Activated CD4-positive, alpha-beta T cell treated with anti-CD3 and anti-CD28 coated beads for 1 hour (primary cell): ENCODE measurements at places on chromosomes 12 and 14.

DNA sequence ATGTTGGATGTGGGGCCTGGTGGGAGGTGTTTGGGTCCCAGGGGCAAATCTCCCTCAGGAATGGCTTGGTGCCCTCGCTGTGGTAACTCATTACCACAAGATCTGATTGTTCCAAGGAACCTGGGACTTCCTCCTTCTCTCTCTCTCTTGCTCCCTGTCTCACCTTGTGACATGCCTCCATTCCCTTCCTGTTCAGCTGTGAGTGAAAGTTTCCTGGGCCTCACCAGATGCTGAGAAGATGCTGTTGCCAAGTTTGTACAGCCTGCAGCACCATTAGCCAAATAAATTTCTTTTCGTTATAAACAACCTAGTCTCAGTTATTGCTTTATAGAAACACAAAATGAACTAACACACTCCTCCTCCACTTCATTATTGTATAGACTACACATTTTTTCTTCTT lies 759.8 kb upstream of the MDGA2 start:
- no peak for DNase-seq

- no peak for DNase-seq
Observed at GRCh38 chr12:7959278-7959677, 23.3 kb upstream of the SLC2A3 start.

GRCh38 chr12:121653999-121654398 lies 15.5 kb downstream of the MORN3 start:
- DNase-seq = no peak

DNA sequence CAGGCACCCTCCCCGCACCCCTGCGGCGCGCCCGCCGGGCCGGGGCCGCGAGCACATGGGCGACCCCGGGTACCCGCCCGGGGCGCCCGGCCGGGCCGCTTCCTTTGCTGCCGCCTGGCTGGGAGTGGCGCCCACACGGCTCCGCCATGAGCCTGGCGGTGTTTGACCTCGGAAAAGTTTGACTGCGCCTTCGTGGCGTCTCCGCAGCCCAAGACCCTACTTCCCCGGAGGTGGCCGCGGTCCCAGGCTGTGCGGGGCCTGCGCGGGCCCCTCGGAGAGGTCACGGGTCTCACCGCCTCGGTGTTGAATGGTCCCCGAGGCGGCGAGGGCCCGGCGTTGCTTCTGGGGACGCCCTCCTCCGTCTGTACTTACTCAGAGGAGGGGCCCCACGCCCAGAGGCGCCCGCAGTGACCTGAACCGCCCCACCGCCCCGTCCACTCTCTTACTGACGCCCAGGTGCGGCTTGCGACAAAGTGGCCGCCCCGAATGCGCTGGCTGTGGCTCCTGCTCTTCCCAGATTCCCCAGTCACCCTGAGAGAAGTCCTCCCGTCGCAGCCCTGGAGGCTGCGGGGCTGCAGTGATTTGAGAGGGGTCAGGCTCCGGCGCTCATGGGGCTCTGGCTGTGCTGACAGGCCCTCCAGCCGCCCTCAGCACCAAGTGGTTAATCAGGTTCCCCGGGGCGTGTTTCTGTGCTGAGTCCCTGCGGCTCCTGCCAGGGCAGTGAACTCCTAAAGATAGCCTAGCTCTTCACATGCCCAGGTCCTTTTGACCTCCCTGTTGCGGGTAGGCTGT lies 5.8 kb downstream of the KMT5A start:
- no peak for DNase-seq

- no peak for DNase-seq
Observed at GRCh38 chr12:52427083-52427482, 7.1 kb downstream of the KRT75 start.

GRCh38 chr12:1013618-1014489 lies 22.8 kb downstream of the ERC1 start:
- DNase-seq = no peak

- peak; percentile 70 for DNase-seq
Observed at GRCh38 chr14:75982266-75983018, 647 bp upstream of the TGFB3 start.

GRCh38 chr14:73727166-73727565 lies 13.0 kb upstream of the PNMA1 start:
- no peak for DNase-seq

DNA sequence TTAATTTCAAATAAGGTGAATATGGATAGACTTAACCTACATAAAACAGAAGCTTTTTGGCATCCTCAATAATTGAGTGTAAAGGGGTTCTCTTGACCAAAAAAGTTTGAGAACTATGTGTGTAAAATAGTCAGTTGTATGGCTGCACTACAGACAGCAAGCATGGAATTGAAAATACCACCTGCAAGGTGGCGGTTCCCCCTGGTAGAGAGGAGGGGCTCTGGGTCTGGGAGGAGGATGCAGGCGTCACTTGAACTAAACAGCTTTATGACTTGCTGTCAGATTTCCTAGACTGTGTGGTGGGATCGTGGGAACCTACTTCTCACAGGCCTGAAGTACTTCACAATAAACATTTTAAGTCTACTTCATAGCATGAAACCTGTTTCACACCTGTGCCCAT lies 6.3 kb downstream of the EVL start:
- DNase-seq = no peak

DNA sequence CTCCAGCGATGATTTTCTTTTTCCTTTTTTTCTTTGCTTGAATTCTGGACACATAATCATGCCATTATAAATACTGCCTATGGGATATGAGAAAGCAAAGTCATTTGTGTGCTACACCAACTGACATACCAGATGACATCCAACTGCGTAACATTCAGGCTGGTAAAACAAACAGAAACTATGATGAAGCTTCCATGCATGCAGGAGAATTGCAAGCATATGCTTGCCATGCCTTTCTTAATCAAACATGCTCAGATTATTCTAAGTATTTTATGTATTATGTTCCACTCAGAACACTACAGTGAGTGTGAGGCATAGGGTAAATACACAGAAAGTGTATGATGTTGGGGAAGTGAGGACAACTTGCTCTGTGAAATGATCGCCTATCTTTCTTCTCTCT lies 97.4 kb downstream of the C12orf50 start:
- no peak for DNase-seq

GRCh38 chr12:52349196-52349595 lies 18.1 kb downstream of the KRT85 start:
- no peak for DNase-seq

DNA sequence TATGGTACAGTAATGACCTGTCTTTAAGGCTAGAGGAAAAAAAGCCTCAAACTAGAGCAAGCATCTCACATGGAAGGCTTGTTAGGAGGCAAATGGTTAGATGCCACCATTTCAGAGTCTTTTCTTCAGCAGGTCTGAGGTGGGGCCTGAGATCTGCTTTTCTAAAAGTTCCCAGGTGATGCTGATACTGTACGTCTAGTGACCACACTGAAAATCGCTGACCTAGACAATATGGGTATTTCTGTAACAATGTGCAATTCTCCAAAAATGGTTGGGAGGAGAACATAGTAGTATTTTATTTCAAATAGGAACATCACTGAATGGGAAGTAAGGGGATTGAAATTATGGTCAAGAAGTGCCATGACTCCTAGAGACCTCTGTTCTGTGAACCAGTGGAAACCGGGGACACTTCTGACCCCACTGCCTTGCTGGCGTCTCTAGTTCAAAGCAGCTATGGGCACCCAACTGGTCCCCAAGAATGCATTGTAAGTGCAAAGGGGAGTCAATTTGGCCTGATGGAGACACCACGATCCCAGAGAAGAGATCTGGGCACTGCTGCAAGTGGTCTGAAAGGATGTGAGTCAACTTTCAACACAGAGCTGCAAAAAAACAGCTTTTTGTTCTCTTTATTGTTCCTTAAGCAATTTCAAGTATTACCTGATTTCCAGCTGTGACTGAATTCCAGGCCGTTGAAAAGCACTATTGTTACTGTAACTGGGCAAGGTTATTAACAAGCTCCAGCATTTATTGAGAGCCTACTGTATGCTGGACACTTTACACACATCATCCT lies 54.4 kb upstream of the PLEKHG7 start:
- no peak for DNase-seq

GRCh38 chr14:63283884-63284248 lies 34.9 kb downstream of the GPHB5 start:
- no peak for DNase-seq

DNA sequence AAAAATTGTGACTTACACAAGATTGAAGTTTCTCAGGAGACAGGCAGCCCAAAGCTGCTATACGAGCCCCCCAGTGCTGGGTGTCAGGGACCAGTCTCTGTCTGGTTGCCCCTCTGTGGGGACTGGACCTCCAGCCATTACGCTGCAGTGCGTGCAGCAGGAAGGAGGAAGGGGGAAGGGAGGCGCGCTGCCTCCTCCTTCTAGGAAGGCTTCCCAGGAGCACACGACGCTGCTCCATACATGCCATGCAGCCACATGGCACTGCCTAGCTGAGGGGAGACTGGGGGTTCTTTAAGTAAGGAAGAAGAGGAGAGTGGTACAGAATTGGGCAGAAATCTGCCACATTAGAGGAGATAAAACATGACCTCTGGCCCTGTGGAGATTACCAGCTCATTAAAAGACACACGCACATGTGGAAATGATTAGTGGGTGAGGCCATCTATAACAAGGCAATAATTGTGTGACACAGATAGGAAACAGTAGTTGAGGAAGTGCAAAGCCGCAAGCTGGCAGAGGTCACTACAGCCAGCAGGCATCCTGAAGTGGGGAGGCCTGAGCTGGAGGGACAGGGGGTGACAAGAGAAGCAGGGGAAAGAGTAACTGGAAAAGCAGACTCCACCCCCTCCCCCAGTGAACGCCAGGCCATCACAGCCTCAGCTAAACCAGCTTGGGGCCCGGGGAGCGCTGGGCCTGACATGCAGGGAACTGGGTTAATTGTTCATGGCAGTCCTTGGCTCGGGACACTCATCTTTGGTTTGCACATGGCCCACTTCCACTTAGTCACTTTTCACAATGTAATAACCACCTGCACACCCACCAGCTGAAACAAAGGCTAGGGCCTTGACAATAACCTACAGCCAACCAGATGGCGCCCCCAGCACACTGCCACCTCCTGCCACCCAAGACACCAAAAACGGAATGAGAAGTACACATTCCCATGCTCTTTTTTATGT lies 39.6 kb downstream of the CCDC88C start:
- no peak for DNase-seq

DNA sequence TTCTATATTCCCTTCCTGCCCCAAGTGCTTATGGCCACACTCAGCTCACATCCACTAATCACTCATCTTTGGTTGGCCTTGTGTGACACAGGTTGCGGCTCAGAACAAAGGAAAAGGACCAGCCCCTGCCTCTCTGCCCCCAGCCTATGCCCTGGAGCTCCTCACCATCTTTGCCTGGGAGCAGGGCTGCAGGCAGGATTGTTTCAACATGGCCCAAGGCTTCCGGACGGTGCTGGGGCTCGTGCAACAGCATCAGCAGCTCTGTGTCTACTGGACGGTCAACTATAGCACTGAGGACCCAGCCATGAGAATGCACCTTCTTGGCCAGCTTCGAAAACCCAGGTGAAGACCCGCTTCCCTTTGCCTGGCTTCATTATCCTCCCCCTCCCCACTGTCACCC lies 15.8 kb upstream of the OAS2 start:
- no peak for DNase-seq

- no peak for DNase-seq
Observed at GRCh38 chr12:21725731-21726130, 48.8 kb downstream of the KCNJ8 start.

- no peak for DNase-seq
Observed at GRCh38 chr14:72714094-72714493, 179.8 kb downstream of the DPF3 start.

DNA sequence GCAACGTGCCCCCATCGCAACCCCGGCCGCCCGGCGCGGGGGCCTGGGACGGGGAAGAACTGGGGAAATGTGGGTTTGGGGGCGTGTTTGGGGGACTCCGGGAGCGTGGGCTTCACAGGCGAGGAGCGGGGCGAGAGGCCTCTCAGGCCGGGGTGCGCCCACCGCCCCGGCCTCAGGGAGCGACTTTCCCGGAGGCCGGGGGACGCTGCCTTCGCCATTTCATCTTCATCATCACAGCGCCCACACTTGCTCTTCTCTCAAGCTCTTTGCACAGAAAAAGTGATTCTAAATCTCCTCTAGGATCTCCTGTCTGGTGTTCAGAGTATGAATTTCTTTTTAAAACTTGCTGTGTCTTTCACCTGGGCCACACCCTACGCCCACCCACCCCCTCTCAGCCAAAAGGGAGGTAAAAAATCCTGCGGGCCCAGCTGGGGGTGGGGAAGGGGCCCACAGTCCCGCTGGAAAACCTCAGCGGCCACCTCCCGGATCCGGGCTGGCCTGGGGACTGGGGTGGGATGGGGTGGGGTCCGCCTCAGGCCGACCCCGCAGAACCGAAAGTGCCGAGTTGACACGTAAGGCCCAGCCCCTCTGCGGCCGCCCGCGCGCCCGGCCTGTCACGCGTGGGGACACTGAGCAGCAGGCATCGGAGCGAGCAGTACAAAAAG lies 7.4 kb downstream of the CDKN1B start:
- no peak for DNase-seq

DNA sequence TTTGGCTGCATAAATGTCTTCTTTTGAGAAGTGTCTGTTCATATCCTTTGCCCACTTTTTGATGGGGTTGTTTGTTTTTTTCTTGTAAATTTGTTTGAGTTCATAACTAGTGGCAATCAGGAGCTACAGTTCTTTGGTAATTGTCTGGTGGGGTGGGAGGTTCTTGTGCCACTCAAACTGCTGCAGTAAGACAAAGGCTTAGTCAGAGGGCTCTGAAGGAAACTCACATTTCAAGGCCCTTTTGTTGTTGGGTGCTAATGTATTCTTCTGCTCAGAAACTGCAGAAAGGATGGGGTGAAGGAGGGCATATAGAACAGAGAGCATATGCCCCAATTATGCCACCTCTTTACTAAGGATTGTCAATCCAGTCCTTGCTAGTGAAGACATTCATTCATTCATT lies 21.9 kb downstream of the MYRFL start:
- DNase-seq = no peak

- DNase-seq = no peak
Observed at GRCh38 chr12:108722992-108723766, 8.1 kb downstream of the CORO1C start.

DNA sequence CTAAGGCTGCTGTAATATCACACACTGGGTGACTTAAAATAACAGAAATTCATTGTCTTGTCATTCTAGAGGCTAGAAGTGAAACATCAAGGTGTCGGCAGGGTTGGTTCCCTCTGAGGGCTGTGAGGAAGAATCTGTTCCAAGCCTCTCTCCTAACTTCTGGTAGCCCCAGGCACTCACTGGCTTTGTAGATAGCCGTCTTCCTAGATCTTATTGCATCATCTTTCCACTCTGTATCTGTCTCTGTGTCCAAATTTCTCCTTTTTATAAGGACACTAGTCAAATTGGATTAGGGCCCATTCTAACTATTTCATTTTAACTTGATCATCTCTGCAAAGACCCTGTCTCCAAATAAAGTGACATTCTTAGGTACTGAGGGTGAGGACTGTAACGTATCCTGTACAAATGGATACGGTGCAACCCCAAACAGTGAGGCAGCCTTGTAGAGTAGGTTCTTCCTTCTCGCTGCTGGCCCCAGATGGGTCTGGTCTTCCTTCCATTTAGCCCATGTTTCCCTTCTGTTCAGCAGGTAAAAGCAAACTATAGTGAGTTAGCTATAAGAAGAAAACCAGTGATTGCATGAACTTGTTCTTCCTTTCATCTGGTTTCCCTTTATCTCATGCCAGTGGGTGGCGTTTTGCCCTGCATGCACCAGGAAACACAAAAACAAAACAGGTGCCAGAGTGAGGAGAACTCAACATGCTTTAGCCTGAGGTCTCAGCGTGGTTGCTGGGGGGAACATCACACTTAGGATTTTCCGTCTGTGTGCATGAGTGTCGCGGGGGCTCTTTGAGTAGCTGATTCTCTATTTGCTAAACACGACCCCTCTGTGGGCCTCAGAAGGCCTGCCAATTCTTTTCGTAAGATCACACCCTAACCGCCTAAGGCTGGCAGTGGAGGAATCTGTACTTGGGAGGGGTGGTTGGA lies 19.5 kb downstream of the TTC9 start:
- peak; percentile 34 for DNase-seq

- DNase-seq = no peak
Observed at GRCh38 chr12:47396902-47397663, 308.7 kb downstream of the RPAP3 start.
